ENCODE measurements at places on chromosomes 6 and 20. TPM values are rescaled to one million over a fixed set of nuclear protein-coding genes. Genes with fewer than 3 reads are reported as not detected.

DNA sequence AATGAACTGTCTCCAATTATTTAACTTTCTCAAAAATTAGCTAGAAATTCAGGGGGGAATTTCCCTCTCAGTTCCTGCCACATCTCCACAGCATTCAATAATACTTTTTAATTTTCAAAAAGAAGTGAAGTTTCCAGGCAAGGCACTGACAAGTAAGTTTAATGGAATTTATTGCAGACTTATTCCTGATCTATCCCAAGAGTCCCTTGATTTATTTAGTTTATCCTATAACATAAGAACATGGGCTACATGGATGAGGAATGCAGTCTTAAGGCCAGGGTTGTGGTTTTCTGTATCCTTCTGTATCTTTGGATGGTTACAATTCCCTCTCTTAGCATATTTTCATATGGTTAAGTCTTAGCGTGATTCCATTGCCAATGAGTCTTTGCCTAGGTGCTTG, 126.5 kb downstream of the TSHZ2 start:
- DNase-seq: no peak

GRCh38 chr20:38937978-38938473, 11.8 kb downstream of the FAM83D start:
- no peak for DNase-seq

PTCRA gene
- not detected for total RNA-seq

GRCh38 chr6:66499851-66500250, 792.8 kb upstream of the EYS start:
- DNase-seq: peak; percentile 35

DNA sequence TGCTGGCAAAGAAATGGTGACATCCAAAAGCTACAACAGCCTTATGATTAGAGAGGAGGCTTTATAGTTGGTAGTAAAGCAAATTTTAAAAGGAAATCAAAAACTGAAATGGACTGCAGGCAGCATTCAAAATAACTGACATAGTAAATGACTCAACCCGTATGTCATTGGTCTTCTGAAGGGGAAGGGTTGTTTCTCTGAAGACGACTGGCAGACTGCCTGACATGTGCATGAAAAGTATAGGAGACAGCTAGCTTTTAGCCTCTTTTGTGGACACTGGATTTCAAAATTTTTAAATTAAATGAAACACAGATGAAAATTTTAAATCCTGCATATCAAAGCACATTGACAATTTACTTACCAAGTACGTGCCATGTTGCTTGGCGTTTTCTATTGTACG, 90.7 kb downstream of the TRMT6 start:
- DNase-seq: no peak

DNA sequence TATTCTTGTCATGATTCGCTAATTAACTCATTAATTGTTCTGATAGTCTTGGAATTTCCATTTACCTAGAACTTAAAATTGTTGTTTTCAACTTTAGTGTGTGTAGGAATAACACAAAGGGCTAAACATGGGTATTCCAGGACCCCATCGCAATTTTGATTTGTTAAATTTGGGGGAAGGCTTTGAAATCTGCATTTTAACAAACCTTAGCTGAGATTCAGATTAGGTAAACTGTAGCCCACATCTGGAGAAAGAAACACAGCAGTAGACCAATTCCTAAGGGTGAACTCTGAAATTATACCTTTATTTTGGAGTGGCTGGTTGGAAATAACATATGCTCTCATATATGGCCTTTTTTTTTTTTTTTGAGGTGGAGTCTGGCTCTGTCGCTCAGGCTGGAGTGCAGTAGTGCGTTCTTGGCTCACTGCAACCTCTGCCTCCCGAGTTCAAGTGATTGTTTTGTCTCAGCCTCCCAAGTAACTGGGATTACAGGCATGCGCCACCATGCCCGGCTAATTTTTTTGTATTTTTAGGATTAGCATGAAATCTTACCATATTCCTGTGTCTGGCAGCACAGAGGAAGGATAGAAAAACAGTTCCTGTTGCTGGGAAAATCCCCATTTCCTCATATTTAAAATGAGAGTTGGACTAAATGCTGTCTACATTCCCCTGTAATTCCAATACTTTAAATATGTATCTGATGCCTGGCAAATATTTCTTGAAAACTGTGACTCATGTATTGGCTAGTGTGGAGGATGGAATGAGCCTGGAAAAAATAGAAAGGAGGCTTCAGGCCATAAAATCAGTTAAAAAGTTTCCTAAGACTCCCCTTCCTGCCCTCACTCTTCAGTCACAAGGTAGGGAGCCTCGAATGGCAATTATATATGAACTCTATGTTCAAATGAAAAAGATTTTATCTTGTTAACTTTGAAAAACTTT, 96.7 kb upstream of the FAM184A start:
- no peak for DNase-seq

CD164 gene
- total RNA-seq: 154 TPM

BMP5 gene
- total RNA-seq: 0.49 TPM

C6orf15 gene
- total RNA-seq: not detected

- no peak for DNase-seq
These were observed 454.9 kb downstream of the C6orf118 start for GRCh38 chr6:164854526-164854925.

GRCh38 chr20:53671370-53671769, 77.7 kb upstream of the ZNF217 start:
- no peak for DNase-seq

DNA sequence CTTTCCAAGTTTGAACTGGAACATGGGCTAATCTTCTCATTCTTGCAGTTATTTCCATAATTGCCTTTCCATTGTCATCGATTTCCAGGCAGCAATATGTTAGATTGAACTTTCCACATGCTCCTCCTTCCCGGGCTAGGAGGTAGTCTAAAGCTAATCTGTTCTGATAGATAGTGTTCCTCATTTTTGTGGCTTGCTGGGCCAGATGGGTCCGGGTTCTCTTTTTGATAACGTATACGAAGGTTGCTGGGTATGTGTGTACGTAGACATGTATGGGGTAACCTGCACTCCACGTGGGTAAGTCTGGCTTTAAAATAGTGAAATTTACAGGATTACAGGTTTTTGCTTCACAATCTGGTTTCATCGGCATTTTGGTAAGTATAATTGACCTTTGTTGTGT, 14.0 kb upstream of the GMPR start:
- DNase-seq: no peak

- DNase-seq: peak; percentile 14
These were observed 68.4 kb downstream of the SHPRH start for GRCh38 chr6:145895802-145896201.

DNA sequence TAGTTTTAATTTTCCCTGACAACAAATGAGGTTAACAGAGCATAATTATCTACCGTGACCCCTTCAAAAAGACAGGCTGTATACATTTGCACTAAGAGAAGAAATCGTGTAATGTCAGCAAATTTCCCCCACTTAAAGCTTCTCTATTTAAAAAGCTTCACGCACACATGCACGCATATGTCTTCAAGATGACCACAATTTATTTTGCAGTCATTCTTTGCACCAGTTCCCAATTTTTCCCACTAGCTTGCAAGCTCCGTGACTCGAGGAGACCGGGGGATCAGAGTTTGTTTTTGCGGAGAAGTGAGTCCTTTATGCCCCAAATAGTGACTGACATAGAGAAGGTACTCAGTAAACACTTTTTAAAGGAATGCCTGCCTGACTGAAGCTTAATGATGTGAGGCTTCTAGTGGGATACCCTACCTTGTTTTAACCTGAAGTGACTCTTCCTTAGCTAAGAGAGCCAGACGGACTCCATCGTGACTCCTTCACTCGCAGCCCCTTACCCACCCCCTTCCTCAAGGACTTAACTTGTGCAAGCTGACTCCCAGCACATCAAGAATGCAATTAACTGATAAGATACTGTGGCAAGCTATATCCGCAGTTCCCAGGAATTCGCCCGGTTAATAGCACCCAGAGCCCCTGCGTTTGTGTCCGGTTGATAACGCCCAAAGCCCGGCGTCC, 9.3 kb upstream of the NQO2 start:
- DNase-seq: no peak

DNA sequence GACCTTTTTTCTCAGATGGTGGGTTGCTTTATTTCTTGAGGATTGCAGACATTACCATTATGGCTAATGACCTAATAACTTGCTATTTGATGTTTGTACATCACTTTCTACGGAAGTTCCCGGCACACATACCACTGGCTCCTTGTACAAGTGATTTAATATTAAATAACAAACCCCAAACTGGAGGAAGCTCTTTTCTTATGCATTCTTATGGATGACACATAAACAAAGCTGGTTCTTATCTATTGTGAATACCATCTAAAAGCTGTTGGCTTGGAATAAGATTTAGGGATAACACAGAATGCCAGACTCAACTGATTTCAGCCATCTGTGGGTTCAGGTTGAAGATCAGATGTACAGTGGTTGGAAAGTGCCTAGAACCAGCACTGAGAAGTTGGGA, 272.6 kb downstream of the TSHZ2 start:
- DNase-seq: no peak

GRCh38 chr20:373171-373890, 7.2 kb upstream of the TRIB3 start:
- DNase-seq: peak; percentile 74

- DNase-seq: peak; percentile 70
These were observed 187.6 kb downstream of the ZFP64 start for GRCh38 chr20:52004018-52004417.

ISM1 gene
- total RNA-seq: not detected

DNA sequence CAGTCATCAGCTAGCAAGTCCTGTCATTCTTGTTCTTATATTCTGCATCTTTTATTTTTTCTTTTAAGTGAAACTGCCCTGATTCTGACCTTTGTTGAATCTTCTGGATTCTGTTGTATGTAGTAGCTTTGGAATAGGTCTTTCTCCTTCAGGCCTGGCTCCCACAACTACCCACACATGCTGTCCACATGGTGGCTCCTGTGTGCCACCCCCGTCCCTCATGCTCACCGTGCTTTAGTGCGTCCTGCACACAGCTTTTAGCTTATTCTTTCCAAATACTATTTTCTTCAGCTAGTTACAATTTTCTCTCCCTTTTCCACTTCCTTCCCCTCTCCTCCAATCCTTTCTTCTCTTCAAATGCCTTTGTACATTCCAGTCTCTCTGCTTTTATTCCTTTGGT, 61.8 kb downstream of the CTNNBL1 start:
- DNase-seq: no peak

GRCh38 chr20:35333606-35334005, 41.4 kb upstream of the FAM83C start:
- no peak for DNase-seq

GRCh38 chr20:38520261-38520660, 47.6 kb downstream of the RALGAPB start:
- no peak for DNase-seq

DNA sequence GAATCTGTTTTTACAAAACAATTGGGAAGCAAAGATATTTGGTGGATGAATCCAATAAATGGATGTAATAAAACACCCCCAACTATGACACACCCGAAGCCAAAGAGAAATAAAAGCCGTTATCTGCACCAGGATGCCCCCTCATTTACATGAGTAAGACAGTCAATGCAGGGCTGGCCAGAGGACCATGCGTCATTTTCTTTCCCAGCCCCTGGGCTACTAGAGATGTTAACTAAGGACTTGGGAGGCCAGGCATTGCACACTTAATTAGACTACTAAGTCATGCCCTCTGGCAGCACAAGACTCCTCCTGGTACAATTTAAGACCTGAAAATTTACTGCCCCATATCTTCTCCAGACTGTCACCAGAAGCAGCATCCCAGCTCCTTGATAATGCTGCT, 3.2 kb downstream of the LEMD2 start:
- DNase-seq: no peak

DNA sequence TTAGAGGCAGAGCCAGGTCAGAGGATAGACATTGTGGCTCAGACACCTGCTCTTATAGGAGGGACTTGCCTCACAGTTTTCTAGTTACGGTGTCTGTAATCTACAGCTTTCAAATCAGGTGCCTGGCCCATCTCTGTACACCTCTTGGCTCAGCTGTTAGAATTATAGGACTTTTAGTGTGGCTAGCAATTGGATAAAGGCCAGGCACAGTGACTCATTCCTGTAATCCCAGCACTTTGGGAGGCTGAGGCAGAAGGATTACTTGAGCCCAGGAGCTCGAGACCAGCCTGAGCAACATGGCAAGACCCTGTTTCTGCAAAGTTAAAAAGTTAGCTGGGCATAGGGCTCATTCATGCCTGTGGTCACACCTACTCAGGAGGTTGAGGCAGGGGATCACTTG, 20.0 kb downstream of the BRPF3 start:
- DNase-seq: peak; percentile 9

DNA sequence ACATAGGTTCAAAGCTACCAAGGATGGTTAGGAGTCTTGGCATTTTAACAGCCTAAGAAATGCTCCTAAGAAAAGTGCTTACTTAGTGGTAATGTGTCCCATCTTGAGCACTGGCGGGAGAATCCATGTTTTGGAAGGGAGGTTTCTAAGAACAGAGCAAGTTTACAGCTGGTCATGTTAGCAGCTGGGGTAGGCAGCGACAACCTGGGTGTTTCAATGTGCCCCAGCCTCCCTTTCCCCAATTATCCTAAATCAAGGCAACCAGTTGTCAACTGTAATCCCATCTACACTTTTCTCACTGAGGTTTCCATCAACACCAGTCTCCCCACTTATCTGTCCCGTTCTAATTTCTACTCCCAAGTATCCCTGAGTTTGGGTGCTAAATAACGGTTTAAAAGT, 1.6 kb upstream of the JAG1 start:
- no peak for DNase-seq

TNNC2 gene
- total RNA-seq: not detected

- DNase-seq: no peak
These were observed 680.5 kb downstream of the QKI start for GRCh38 chr6:164095056-164095455.

DNA sequence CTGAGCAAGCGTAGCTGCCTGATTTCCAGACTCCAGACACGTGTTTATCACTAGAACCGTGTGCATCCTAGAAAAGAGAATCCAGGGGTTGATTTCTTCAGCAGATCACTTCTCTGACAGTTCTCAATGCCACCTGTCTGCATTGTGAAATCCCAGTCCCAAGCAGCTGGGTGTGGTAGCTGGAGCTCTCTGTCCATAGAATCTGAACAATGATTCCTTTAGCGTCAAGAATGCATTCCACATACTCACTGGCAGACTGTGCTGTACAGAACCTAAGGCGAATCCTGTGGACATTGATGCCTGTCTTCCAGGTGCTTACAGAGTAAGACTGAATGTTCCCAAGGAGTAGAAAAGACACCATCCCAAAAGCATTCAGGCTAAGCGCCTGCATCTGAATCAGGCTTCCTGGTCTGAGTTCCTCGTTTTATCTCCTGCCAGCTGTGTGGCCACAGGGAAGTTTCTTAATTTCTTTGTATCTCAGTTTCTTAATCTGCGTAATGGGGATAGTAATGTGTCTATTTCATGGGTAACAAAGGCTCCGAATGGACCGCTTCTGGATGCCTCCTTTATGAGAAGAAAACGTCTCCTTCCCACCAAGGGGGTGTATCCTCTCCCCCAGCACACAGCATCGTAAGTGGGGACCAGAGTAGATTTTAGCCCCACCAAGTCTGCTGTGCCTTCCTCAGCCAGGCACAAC, 10.4 kb upstream of the TRAF3IP2 start:
- no peak for DNase-seq

- no peak for DNase-seq
These were observed 130.4 kb downstream of the OLIG3 start for GRCh38 chr6:137363805-137364138.

- DNase-seq: no peak
These were observed 107.0 kb downstream of the TNFRSF21 start for GRCh38 chr6:47202644-47203205.

All from A673 (cell line).